ENCODE measurements at places on chromosomes 13 and 19.

- peak; percentile 83 for DNase-seq
Measured at GRCh38 chr19:48997972-48998371, 4.3 kb downstream of the RUVBL2 start.

DNA sequence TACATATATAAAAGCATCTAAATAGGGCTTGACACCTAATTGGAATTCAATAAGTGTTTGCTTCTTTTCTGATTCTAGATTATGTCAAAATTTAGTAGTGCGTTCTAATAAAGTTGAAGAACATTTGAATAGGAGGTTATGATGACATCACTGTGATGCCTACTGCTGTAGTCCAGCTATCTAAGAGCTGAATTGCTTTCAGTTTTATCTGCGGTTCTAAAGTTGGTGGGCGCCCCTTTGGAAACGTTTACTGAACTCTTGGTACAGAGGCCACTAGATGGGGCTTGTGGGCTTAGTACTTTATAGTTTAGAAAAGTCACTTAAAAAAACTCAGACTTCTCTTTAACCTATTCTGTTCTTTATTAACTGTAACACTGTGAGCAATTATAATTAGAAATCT lies 776.9 kb downstream of the GPC5 start:
- peak; percentile 96 for DNase-seq

DNA sequence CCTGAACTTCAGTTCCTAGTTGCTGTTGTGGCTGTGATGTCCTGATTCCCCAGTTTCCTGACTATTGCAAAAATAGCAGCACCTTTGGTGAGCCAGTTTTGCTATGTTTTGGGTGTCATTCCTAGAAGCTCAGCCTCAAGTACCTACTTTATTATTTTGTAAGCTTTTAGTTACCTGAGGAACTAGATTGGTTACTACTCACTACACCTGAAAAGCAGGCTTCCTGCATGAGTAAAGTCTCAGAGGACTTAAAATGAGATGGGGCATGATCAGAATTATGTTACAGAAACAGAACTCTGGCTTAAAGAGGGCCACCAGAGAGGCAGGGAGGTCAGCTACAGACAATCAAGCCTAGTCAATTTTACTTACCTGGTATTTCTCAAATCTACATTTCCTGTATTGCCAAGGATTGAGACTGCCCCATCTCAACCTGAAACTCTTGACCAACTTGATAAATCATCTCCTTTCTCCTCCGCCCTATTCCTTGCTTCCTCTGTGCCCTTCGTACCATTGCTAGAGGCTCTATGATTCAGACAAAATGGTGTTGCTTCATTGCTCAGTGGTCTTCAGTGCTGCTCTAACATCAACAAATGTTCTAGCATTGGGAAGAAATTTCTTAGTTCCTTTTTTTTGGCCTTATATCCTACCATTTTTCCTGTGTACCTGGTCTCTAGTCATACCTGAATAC lies 58.9 kb downstream of the RAP2A start:
- DNase-seq, result no peak

DNA sequence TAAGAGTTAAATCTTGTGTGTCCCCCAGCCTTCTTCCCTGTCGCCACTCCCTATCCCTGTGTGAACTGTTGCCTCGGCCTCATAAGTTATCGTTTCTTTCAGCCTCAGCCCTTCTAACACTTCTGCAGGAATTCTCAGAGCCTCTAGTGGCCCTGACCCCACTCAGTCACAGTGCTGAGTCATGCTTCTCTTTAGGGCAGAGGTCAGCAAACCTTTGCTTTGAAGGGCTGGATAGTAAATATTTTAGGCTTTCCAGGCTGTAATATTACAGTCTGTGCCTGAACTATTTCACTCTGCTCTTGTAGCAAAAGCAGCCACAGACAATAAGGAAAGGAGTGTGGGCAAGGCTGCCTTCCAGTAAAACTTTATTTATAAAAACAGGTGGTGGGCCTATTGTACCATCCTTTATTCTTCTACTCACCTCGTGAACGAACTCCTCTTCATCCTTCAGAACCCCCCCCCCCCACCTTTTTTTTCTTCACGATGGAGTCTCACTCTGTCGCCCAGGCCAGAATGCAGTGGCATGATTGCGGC lies 22.1 kb downstream of the MYO9B start:
- DNase-seq, result peak; percentile 54

DNA sequence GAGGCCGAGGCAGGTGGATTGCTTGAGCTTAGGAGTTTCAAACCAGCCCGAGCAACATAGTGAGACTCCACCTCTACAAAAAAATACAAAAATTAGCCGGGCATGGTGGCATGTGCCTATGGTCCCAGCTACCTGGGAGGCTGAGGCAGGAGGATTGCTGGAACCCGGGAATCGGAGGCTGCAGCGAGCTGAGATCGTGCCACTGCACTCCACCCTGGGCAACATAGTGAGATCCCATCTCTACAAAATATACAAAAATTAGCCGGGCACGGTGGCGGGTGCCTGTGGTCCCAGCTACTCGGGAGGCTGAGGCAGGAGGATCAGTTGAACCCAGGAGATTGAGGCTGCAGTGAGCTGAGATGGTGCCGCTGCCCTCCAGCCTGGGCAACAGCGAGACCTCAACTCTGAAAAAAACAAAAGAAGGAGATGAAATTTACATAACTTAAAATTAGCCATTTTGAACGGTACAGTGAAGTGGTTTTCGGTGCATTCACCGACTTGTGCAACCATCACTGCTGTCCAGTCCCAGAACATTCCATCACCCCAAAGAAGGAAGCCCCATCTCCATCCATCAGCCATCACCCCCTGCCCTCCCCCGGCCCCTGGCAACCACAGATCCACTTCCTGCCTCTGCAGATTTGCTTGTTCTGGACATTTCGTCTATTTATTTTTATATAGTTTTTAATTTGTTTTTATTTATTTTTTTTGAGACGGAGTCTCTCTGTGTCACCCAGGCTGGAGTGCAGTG lies 1.6 kb upstream of the AZU1 start:
- no peak for DNase-seq

- no peak for DNase-seq
Measured at GRCh38 chr19:3350014-3350663, 16.2 kb upstream of the NFIC start.

DNA sequence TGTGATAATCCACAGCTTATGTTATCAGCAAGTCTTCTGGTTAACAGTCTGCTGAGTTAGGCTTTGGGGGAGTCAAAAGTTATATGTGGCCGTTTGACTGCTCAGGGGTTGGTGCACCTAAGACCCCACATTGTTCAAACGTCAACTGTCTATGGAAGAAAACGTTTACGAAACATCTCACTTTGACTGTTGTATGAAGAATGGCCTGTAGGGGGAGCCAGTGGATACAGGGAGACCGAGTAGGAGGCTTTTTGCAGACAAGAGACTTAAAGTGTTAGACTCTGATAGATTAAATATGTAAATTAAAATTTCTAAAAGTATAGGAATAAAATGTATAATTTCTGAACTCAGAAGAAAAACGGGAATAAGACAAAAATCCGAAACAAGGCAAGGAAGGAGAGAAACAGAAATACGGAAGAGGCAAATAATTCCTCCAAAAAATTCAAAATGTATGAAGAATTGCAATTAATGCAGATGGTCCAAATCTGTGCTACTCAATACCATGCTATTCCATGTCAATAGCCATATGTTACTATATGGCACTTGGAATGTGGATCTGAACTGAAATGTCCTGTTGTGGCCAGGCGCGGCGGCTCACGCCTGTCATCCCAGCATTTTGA lies 37.8 kb downstream of the TNFSF14 start:
- peak; percentile 83 for DNase-seq

GRCh38 chr19:4830332-4830731 lies 1.2 kb downstream of the TICAM1 start:
- DNase-seq, result no peak

DNA sequence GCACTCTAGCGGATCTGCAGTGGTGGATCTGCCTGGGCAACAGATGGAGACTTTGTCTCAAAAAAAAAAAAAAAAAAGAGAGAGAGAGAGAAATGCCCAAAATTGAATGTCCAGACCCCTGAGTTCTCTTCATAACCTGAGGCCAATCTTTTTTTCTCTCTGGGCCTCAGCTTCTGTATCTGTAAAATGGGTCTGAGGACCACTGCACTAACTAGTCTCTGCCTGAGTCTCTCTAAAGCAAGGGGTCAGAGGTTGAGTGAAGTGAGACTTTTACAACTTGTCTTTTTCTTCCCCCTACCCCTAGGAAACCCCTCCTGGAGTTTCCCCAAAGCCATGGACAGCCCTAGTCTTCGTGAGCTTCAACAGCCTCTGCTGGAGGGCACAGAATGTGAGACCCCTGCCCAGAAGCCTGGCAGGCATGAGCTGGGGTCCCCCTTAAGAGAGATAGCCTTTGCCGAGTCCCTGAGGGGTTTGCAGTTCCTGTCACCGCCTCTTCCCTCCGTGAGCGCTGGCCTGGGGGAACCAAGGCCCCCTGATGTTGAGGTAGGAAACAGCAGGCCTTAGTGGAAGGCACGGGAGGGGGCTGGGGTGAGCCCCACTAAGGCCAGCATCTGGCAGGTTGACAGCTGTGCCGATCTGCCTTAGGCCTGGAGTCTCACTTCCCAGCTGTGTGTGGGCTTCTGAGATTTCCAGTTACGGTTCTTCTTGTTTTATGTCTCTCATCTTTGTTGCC lies 1.8 kb downstream of the TMEM91 start:
- DNase-seq, result no peak

GRCh38 chr19:46452186-46452585 lies 19.2 kb downstream of the PNMA8A start:
- DNase-seq, result no peak

DNA sequence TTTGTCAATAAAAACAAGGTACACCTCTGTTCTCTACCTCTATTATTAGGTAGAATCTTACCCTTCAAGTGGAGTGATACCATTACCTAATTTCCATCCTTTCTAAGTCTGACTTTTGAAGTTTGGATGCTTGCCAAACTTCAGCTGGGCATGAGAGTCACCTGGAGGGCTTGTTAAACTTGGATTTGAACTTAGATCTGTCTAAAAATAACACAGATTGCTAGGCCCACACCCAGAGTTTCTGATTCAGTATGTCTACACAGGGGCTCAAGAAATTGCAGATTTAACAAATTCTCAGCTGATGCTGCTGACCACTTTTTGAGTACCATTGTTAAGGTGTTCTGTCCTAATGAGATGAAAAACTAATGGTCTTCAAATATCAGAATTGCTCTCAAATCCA lies 512.2 kb downstream of the LMO7 start:
- no peak for DNase-seq

GRCh38 chr19:46602392-46603194 lies 1.5 kb downstream of the CALM3 start:
- DNase-seq, result no peak

GRCh38 chr19:39919976-39920375 lies 14.5 kb downstream of the FCGBP start:
- no peak for DNase-seq

DNA sequence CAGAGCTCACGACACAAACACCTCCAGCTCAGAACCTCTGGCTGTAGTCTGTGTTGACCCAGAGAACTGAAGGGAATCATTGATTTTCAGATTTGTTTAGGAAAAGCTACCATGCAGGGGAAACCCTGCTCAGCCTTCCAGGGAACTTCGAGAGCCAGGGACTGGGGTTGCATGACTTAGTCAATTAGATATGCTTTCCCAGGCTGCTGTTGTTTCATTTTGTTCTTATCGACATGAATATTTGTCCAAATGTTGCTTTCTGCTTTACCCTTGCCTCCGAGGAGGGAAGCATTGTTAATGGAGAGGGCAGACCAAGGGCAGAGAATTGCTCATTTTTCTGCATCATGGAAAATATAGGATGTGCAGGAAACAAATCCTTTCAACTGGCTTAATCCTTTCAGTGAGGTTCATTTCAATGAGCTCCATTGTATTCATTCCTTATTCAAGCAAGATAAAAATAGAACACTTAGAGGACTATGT lies 82.5 kb downstream of the KLF5 start:
- DNase-seq, result no peak

GRCh38 chr19:36488846-36489117 lies 579 bp downstream of the ZNF566 start:
- peak; percentile 81 for DNase-seq

DNA sequence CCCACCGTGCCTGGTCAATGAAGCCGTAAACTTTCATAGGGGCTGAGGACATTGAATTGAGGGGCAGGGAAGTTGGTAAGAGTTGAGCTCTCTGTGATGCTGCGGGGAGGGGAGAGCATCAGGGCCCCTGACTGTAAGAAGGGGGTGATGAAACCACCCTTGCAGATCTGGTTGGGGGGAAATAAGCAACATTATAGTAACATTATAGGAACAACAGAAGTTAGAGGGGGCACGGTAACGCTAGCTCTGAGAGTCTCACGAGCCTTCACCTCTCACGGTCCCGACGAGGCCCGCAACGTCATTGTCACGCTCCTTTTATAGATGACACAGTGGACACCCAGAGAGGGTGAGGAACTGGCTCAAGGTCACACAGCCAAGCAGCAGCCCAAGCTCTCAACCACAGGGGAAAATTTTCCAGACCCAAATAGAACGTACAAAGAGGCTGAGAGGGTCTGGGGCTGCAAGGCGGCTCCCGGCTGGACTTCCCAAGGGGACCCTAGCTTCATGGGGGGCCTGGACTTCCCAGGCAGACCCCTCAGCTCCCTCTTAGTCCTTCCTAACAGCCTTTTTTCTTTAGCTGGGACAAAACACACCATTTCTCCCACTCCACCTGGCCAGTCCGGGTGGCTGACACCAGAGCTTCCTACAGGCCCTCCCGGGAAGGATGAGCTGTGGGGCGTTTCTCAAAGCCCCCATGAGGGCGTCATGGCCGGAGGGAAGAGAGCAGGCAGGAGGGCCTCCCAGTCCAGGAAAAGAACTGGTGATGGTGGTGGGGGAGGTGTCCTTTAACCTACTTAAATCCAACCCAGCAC lies 4.1 kb downstream of the TLE5 start:
- no peak for DNase-seq

- no peak for DNase-seq
Measured at GRCh38 chr13:112058941-112059340, 8.0 kb upstream of the SOX1 start.

- DNase-seq, result peak; percentile 89
Measured at GRCh38 chr19:3520166-3521103, 14.3 kb downstream of the FZR1 start.

DNA sequence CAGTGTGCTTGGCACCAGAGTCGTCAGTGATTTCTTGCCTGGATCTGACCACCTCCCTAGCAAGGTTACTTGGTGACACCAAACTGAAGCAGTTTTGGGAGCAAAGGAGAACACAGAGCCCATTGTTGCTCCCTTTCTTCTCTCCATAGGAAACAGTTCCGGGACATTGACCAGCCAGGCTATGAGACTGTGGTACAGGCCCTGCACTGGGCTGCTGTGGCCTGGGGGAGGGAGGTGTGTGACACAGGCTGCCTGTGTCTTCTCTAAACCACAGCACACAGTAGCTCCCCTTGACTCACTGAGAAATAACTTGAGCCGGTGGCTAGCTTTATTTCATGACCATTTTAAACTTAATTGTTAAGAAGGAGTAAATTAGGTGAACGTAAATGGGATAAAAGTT lies 214.8 kb upstream of the UBL3 start:
- no peak for DNase-seq

GRCh38 chr13:105928048-105928447 lies 607.4 kb downstream of the EFNB2 start:
- DNase-seq, result no peak

GRCh38 chr13:95222733-95223018 lies 78.6 kb downstream of the ABCC4 start:
- DNase-seq, result no peak

Measured in OCI-M1 (cell line).